ENCODE measurements at places on chromosomes 16 and 17. TPM values are rescaled to one million over a fixed set of nuclear protein-coding genes. Genes with fewer than 3 reads are reported as not detected.

GRCh38 chr17:57523926-57524632 is 221.0 kb downstream of the CCDC182 start:
- no peaks in the 10 kb centered on the region for H3K36me3 ChIP-seq
- H3K27ac ChIP-seq = no peak overlapping the region
- no peak overlapping the region for H3K4me3 ChIP-seq
- no peaks in the 10 kb centered on the region for H3K27me3 ChIP-seq

GRCh38 chr17:43645765-43646481 is 15.8 kb downstream of the MEOX1 start:
- H3K36me3 ChIP-seq = no peaks in the 10 kb centered on the region
- peaks cover 14% of the 10 kb centered on the region for H3K4me1 ChIP-seq
- peak overlapping the region; percentile 88 for H3K27ac ChIP-seq
- peak overlapping the region; percentile 8 for H3K4me3 ChIP-seq
- DNase-seq = peak; percentile 94

GRCh38 chr16:3665508-3665907 is 11.0 kb downstream of the DNASE1 start:
- no peak overlapping the region for H3K27ac ChIP-seq
- no peaks in the 10 kb centered on the region for H3K27me3 ChIP-seq
- peaks cover 74% of the 10 kb centered on the region for H3K36me3 ChIP-seq
- H3K4me3 ChIP-seq = no peak overlapping the region

GRCh38 chr16:17566075-17566474 is 95.3 kb upstream of the XYLT1 start:
- no peak for DNase-seq
- no peaks in the 10 kb centered on the region for H3K4me1 ChIP-seq
- no peaks in the 10 kb centered on the region for H3K36me3 ChIP-seq
- H3K27ac ChIP-seq = no peak overlapping the region
- H3K27me3 ChIP-seq = no peaks in the 10 kb centered on the region

GRCh38 chr17:33416131-33416530 is 123.0 kb upstream of the ASIC2 start:
- H3K4me1 ChIP-seq = no peaks in the 10 kb centered on the region
- DNase-seq = no peak
- no peak overlapping the region for H3K4me3 ChIP-seq
- H3K36me3 ChIP-seq = no peaks in the 10 kb centered on the region

METTL2A gene
- 20.2 TPM for total RNA-seq

DNA sequence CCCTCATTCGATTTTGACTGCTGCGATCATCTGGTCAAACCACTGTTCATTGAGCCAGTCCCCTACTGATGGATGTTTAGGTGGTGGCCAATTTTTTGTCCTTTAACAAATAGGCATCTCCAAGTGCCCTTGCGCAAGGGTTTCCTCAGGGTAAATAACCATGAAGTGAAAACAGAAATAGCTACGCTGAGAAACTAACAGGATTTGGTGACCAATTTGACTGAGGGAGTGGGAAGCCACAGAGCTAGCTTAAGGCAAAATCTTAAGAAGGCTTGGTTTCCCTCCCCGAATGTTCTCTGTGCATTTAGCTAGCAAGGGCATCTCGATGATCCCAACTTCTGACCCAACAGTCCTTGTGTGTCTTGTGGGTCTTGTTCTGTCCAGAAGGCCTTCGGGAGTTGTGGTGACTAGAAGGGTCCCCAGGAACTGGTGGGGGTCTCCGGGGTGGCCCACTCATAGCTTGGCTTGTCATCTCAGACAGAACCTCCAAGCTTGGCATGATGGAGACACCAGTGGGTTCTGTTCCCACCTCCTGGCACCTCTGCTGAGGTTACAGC is 117.2 kb downstream of the SOCS1 start:
- H3K4me1 ChIP-seq = peaks cover 51% of the 10 kb centered on the region
- no peaks in the 10 kb centered on the region for H3K27me3 ChIP-seq
- no peaks in the 10 kb centered on the region for H3K36me3 ChIP-seq
- H3K4me3 ChIP-seq = no peak overlapping the region
- no peak for DNase-seq

- no peaks in the 10 kb centered on the region for H3K27me3 ChIP-seq
- DNase-seq = no peak
- H3K4me3 ChIP-seq = no peak overlapping the region
- no peak overlapping the region for H3K27ac ChIP-seq
Measured at GRCh38 chr16:84967828-84968227, 43.5 kb downstream of the ZDHHC7 start.

- no peaks in the 10 kb centered on the region for H3K36me3 ChIP-seq
- no peak overlapping the region for H3K27ac ChIP-seq
- H3K4me1 ChIP-seq = no peaks in the 10 kb centered on the region
- H3K27me3 ChIP-seq = no peaks in the 10 kb centered on the region
- no peak overlapping the region for H3K4me3 ChIP-seq
Measured at GRCh38 chr16:10226141-10226986, 44.1 kb upstream of the GRIN2A start.

SULT1A1 gene
- 90.5 TPM for total RNA-seq

KCNG4 gene
- not detected for total RNA-seq

NXPH3 gene
- 1.2 TPM for total RNA-seq

- H3K27ac ChIP-seq = no peak overlapping the region
- no peak overlapping the region for H3K4me3 ChIP-seq
- H3K4me1 ChIP-seq = no peaks in the 10 kb centered on the region
- no peak for DNase-seq
Measured at GRCh38 chr16:10362077-10362863, 23.6 kb upstream of the ATF7IP2 start.

DNA sequence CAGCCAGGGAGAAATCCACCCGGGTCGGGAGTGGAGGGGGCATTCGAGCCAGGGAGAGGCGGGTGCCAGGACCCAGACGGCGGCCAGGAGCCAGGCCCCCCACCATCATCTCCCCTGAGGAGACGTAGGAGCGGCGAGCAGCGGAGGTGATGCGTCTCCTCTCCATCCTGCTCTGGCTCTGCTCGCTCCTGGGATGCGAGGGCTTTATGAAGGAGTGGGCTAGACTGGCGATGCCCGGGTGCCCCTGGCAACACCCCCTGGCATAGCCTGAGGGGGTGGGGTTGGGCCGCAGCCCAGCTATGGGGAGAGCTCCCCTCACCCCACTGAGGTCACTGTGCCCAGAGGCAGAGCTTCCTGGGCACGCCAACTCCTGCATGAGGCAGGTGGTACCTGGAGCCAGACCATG is at the start of gene GFAP:
Gene GFAP, minus strand, starts transcription at position 180 of the 406 bp plus-strand sequence. Its CDS starts 14 bp downstream, at position 166.
- H3K4me3 ChIP-seq = no peak within 1 kb of the TSS
- no peaks in the 10 kb centered on the region for H3K36me3 ChIP-seq
- H3K27ac ChIP-seq = no peak within 1 kb of the TSS
- H3K4me1 ChIP-seq = peaks cover 8% of the 10 kb centered on the region
- no peak for DNase-seq

PEX12 gene
- total RNA-seq = 6.6 TPM
